ENCODE measurements at places on chromosomes 6 and 20. TPM values are rescaled to one million over a fixed set of nuclear protein-coding genes. Genes with fewer than 3 reads are reported as not detected.

Gene TNNC2
- not detected for total RNA-seq

DNA sequence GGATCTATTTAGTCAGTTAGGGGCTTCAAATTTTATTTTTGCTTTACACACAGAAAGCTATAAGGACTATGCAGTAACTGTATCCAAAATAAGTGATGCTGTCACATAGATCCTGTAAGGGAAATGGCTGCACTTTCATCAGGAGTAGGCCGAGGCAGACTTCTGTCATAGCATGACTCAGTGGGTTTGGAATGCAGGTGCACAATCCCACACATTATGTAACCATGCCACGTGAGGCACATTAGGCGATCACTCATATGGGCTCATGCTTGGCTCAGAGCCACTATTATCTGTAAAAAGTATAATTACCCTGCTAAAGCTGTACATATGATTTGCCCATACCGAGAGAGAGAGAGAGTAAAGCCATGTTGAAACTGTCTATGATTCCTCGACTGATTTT is 1189.4 kb upstream of the EYS start:
- peak; percentile 9 for DNase-seq

DNA sequence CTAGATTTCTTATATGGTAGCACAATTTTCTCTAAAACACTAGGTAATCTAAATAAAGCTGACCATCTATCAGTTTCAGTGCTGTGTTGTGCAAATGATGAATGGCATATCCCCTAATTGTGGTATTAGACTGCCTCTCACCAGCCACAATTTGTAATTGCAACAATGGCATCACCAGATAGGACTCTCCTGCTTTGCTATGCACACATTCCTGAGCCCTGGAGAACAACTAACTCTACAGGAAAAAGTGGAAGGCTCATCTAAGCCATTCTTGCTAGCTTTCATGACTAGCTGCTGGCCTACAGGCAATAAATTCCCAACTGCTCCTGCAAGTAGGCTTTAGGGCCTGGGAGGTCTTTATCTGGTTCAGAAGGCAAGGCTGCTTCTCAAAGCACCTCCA is 974.1 kb downstream of the EYS start:
- DNase-seq = no peak

GRCh38 chr6:142850679-142851423 is 94.1 kb downstream of the HIVEP2 start:
- DNase-seq = no peak

GRCh38 chr6:82397962-82398692 is 34.5 kb downstream of the TPBG start:
- no peak for DNase-seq

- DNase-seq = no peak
Measured at GRCh38 chr6:52635049-52635577, 35.8 kb upstream of the TMEM14A start.

Gene FOXC1
- 26.2 TPM for total RNA-seq

- DNase-seq = no peak
Measured at GRCh38 chr6:134162932-134163331, 110.5 kb upstream of the SLC2A12 start.

- DNase-seq = no peak
Measured at GRCh38 chr20:62282877-62283503, 19.8 kb upstream of the ADRM1 start.

DNA sequence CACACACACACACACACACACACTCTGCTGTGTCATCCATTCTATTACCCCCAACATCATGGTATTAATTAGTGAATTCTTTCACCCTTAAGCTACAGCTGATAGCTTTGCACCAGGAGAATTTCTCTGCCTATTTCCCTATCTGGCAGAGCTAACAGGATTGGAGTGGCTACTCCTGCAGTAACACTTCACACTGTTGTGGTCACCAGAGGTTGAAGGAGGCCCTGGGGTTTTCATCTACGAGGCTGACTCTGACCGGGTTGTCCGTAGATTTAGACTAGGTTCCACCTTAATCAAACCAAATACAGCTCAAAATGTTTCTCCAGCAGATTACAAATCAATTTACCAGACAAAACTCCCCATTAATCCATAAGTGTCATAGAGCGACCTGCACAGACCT is 69.2 kb upstream of the RIPOR2 start:
- DNase-seq = no peak

- peak; percentile 66 for DNase-seq
Measured at GRCh38 chr6:134002821-134003220, 49.6 kb downstream of the SLC2A12 start.

Gene ZBTB22
- 18.4 TPM for total RNA-seq

Gene MCUR1
- total RNA-seq = 15.0 TPM

GRCh38 chr6:72699159-72699558 is 77.3 kb downstream of the KCNQ5 start:
- DNase-seq = no peak

GRCh38 chr6:167157863-167158262 is at the start of gene GPR31:
Gene GPR31, minus strand, starts transcription at chr6:167157980. Its CDS starts 149 bp downstream, at chr6:167157831.
- DNase-seq = no peak

Gene EYS
- total RNA-seq = not detected

- no peak for DNase-seq
Measured at GRCh38 chr20:51424270-51425117, 118.0 kb downstream of the NFATC2 start.

- DNase-seq = no peak
Measured at GRCh38 chr6:116648156-116648555, 20.4 kb downstream of the ZUP1 start.

DNA sequence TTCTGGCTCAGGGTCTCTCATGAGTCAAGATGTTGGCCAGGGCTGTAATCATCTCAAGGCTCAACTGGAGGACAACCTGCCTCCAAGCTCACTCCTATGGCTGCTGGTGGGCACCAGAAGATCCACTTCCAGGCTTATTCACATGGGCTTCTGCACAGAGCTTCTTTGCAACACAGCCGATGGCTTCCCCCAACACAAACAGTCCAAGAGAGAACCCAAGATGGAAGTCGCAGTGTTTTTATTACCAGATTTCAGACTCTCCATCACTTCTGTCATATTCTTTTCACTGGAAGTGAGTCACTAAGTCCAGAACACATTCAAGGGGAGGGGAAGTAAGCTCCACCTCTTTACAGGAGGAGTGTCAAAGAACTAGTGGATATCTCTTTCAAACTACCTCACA is 75.5 kb downstream of the CD164 start:
- no peak for DNase-seq

GRCh38 chr20:64160118-64160517 is 4.1 kb upstream of the MYT1 start:
- no peak for DNase-seq

Gene IPCEF1
- 0.34 TPM for total RNA-seq

GRCh38 chr20:49979030-49979832 is 3.5 kb upstream of the SNAI1 start:
- DNase-seq = no peak

Gene PLCB4
- total RNA-seq = 19.9 TPM

- no peak for DNase-seq
Measured at GRCh38 chr20:6683021-6683977, 84.2 kb upstream of the BMP2 start.

Gene KHDC1L
- total RNA-seq = not detected

DNA sequence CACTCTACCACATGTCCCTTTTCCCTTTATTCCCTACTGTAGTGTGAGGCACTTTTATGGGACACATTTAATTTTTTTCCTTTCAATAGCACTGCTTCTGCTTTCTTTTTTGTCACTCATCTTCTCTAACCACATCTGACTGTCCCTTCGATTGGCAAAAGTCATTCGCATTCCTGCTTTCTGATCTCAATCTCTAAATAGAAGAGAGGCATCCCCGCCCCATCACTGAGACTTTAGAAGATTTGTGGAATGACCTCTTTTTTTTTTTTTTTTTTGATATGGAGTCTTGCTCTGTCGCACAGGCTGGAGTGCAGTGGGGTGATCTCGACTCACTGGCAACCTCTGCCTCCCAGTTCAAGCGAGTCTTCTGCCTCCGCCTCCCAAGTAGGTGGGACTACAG is 9.1 kb downstream of the ZNF292 start:
- no peak for DNase-seq

Gene CST1
- not detected for total RNA-seq

DNA sequence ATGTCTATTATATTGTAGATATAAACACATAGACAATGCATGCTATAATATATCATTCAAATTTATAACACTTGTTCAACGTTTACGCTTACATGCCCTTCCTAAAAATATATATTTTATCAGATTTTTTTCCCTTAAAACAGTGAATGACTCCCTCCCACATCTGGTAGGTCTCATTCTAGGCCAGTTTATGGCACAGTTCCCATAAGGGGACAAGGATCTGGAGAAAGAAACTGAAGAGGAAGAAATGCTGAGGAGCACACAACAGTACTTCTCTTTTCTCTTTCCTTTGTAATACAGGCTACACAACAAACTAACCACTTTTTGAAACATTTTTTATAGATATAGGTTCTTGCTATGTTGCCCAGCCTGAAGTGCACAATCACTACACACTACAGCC is 48.6 kb upstream of the RCAN2 start:
- DNase-seq = no peak

GRCh38 chr20:62567246-62568044 is 74.9 kb upstream of the SLCO4A1 start:
- DNase-seq = no peak

GRCh38 chr6:43912116-43912577 is 142.1 kb downstream of the VEGFA start:
- no peak for DNase-seq

- DNase-seq = no peak
Measured at GRCh38 chr6:82371799-82372546, 8.4 kb downstream of the TPBG start.

- DNase-seq = no peak
Measured at GRCh38 chr20:51563486-51564332, 21.2 kb upstream of the NFATC2 start.

- no peak for DNase-seq
Measured at GRCh38 chr6:4504700-4505099, 271.5 kb upstream of the CDYL start.

GRCh38 chr6:160156842-160157241 is 35.2 kb downstream of the SLC22A1 start:
- no peak for DNase-seq

- DNase-seq = peak; percentile 9
Measured at GRCh38 chr6:1864496-1864895, 254.8 kb downstream of the FOXC1 start.

DNA sequence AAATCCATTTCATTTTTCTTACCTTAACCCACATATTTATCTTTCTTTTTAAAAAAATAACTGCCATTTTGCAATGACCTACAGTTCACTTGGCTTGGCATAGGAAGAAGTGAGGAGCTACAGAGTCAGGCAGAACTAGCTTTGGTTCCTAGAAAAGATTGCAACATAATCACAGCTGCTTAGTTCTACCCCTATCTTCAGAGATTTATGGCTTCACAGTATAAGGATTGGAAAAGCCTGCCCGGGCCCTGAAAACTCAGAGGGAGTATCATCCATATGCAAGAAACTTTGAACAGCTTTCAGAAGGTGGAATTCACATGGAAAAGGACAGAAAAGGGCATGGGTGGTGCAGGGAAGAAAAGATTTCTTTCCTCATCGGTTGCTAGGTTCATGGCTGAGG is 774.3 kb upstream of the CHD6 start:
- DNase-seq = no peak

GRCh38 chr6:17932330-17932852 is 55.0 kb downstream of the KIF13A start:
- no peak for DNase-seq
